ENCODE measurements at places on chromosomes 6 and 20.

GRCh38 chr6:155066361-155066760 is 71.2 kb downstream of the TIAM2 start:
- DNase-seq, result no peak

DNA sequence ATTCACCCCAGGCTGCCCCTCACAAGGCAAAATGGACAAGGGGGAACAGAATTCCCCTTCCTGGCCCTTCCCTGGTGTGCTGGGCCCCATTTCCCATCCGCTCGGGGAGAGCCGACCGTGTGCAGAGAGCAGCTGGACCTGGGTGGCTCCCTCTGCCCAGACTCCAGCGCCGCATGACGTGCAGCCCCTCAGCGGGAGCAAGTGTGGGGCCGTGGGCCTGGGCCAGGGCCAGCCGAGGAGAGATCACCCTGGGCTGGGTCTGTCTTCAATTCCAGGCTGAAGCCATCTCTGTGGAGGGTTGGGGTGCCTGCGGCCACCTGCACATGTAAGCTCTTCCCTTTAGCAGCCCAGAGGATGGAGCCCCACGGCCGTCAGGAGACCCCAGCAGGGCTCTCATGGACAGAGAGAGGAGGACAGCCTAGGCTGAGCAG is 241.8 kb downstream of the TTLL2 start:
- DNase-seq, result no peak

DNA sequence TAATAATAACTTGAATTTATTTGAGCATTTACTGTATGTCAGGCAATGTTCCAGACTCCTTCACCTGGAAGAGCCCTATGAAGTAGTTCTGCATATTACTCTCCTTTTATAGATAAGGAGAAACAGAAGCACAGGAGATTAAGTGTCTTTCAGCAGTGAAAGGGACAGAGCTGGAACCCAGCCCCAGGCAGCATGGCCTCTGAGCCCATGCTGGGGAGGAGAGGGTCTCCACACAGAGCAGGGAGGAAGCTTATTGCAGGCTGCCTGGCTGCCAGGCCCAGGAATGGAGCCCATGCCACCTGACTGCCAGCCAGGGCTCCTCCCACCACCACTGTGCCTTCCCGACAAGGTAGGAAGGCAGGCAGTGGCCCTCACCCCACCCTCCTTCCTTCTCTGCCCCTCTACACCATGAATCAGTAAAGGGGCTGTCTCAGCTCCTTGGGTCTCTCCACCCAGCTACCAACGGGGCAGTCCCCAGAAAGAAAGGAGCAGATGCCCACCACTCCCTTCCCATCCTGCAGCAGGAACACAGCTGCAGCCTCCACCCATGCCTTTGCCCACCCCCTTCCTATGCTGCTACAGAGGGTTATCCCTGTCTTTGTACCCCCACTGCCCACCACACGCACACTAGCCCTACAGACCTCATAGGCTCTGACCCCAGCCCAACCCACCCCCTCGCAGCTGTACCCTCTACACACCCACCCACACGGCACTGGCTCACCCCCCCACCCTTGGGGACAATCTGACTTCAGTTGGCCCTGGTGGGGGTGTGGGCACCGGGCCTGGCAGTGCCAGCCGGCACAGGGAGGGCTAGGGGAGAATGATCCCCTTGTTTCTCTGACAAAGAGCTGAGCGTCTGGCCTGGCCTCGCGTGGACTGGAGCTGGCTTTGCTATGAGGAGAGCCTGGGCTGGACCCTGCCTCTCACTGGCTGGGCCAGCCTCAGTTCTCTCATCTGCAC is 41.8 kb downstream of the TFEB start:
- DNase-seq, result no peak

DNA sequence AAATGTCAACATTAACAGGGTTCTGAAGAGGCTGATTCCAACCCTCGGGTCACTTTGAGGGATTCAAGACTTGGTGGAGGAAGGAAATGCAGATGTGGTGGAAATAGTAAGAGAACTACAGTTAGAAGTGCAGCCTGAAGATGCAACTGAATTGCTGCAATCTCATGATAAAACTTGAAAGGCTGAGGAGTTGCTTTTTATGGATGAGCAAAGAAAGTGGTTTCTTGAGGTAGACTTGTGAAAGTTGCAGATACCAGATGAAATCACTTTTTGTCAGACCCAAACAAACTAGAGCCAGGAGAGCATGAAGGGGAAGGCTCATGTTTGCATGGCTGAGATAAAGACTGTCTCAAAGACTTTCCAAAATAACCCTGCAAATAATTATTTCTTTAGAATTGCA is 16.2 kb downstream of the ANKRD6 start:
- no peak for DNase-seq

- no peak for DNase-seq
Observed at GRCh38 chr6:167965592-167966539, 31.6 kb upstream of the KIF25 start.

DNA sequence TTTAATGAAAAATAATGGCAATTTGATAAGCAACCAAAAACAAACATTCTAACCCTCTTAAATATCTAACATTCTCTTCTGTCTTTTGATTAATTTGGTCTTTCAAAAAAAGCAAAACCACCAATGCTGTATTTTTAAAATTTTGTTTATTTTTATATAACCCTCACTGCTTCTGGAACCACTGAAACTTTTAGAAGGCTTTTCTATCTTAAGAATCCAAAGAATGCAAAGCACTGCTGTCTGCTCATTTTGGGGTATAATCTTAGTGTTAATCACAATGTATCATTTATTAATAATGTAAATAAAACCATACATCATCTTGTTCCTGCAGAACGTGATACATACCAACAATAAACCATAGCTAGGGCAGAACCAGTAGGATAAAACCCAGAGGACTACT is 14.0 kb downstream of the STK38 start:
- no peak for DNase-seq

GRCh38 chr20:2822073-2822472 is 5.9 kb downstream of the TMEM239 start:
- DNase-seq, result peak; percentile 34

DNA sequence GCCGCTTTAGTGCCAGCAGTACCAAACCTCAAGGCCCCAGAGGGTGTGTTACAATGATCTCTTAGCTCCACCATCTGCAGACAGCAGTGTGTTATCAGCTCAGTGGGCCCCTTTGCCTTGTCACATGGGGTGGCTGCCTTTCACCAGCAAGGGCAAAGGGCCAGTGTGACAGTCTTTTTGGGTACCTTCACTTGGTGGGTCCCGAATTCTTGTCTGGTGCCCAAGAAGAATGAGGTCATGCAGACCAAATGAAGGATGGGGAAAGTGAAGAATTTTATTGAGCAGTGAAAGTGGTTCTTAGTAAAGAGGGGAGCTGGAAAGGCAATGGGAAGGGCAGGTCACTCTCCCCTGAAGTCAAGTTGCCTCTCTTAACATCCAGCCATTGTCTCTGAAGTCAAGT is 2.9 kb upstream of the SMIM28 start:
- no peak for DNase-seq

GRCh38 chr6:81455641-81456040 is 296.8 kb downstream of the TENT5A start:
- DNase-seq, result no peak

DNA sequence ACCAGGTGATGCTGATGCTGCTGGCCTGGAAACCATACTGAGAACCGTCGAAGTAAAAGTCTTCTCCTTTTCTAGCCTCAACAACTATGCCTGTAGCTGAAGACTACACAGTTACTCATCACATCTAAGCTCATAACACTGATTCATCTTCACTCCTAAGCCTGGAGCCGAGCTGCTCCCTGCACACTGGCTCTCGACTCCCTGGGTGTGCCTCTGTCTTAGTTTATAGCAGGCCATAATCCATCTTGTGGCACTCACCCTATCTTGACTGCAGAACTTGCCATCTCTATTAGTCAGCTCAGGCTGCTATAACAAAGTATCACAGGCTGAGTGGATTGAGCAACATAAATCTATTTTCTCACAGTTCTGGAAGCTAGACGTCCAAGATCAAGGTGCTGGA is 191.0 kb downstream of the UNC5CL start:
- DNase-seq, result no peak

- no peak for DNase-seq
Observed at GRCh38 chr6:113394729-113395128, 462.4 kb upstream of the MARCKS start.

DNA sequence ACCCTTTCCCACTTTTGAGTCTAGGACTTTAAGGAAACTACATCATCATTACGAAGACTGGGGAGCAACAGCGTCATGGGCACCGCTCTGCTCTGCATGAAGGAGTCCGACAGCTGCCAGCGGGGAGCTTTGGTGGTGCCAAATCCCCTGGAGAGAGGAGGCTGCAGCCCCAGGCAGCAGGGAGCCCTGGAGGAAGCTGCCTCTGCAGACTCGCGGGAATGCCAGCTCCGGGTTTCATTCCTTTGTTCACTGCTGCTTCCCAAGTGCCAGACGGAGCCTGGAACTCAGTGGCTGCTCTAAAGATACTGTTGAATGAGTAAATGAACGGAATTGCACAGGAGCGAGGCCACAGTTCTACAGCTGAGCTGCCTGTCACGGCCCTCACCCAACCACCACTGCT is 196.5 kb upstream of the THBS2 start:
- no peak for DNase-seq

DNA sequence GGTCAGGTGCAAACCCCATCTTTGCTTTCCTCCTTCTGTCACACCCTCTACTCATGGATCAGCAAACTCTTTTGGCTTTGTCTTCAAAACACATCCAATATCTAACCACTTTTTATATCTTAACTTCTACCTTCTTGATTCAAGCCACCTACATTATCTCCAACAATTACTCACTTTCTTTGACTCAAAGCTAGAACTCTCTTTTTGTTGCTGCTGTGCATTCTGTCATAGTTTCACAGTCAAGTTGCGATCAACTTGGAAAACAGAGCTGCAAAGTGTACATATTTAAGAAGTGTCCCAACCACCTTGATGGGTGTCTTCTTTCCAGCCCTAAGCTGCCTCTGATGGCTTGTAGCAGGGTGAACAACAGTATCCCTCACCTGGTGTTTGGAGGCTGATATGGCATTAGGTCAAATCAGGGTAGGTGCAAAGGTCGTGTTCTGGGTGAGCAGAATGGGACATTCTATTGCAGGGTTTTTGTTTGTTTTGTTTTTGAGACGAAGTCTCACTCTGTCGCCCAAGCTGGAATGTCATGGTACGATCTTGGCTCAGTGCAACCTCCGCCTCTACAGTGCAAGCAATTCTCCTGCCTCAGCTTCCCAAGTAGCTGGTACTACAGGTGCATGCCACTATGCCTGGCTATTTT is 43.4 kb upstream of the RALGAPA2 start:
- DNase-seq, result no peak

GRCh38 chr20:18702736-18703135 is 110.8 kb upstream of the SCP2D1 start:
- DNase-seq, result no peak

- no peak for DNase-seq
Observed at GRCh38 chr6:6711031-6711785, 122.7 kb downstream of the LY86 start.

DNA sequence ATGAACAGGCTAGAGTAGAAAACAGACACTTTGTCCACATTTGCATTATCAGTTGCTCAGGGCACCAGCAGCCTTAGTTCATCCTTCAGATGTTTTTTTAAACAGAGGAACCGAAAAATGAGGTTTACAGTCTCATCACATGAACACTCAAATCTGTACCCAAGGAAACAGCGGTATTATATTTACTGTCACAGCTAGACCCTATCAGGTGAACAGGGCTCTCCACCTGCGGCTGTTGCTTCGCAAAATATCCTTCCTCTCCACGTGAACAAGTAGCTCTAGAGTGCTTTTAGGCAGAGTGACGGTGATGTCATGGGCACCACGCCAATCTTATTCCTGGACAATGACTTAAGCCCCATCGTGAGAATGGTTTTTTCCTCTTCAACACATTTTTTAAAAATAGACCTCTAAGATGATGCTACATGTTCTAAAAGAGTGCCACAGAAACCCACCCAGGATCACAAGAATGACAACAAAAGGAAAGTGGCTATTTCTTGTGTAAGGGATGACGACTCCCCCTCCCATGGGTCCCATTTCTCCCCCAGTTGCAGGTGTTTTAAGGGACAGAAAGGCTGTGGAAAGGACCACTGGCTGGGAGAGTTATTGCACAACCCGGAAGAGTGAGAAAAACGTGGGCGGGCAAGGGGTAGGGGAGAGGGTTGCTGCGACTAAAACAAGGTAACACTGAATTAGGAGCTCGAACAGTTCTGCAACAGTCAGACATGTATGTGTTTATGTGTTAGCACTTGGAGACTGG is 77.7 kb downstream of the EFHC1 start:
- no peak for DNase-seq

GRCh38 chr6:104326173-104327001 is 533.3 kb downstream of the HACE1 start:
- DNase-seq, result no peak

- no peak for DNase-seq
Observed at GRCh38 chr6:150606647-150607328, 7.1 kb downstream of the PLEKHG1 start.

DNA sequence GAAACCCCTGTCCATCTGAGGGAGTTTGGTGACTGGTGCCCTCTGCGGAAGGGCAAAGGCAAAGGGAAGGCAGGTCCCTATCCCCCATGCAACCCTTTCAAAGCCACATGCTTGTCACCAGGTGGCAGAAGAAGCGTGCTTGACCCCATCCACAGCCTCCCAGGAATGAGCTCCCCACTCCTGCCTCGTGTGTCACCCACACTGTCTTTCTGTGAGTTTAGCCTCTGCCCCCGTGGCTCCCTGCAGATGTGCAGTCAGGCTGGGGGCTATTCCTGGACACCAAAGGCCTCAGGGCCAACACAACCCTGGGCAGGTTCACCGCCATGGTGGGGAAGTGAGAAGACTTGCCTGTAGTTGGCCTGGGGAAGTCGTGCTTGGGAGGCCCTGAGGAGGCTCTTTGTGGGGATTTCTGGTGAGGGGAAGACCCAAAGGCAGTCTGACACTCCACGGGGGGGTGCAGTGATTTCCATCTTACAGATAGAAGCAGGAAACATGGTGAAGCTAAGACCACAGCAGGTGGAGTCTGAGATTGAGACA is 16.6 kb upstream of the PCMTD2 start:
- no peak for DNase-seq

DNA sequence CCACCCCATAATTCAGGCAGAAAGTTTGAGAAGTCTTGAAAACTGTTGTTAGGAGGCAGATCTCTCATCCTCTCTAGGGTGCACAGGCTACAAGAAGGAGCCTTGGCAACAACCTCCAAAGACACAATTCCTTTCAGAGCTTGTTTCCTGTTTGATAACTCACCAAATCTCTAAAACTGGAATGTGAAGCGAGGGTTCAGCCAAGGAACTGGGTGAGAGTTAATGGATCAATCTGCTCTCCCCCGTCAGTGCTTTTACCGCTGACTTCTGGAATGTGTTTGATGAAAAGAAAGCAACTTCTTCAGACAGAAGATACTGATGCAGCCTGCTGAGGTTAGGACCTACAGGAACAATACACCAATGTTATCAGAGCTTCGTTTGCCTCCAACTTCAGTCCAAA is 171.8 kb upstream of the BMP2 start:
- DNase-seq, result no peak

- no peak for DNase-seq
Observed at GRCh38 chr6:44462797-44463727, 75.6 kb downstream of the CDC5L start.

DNA sequence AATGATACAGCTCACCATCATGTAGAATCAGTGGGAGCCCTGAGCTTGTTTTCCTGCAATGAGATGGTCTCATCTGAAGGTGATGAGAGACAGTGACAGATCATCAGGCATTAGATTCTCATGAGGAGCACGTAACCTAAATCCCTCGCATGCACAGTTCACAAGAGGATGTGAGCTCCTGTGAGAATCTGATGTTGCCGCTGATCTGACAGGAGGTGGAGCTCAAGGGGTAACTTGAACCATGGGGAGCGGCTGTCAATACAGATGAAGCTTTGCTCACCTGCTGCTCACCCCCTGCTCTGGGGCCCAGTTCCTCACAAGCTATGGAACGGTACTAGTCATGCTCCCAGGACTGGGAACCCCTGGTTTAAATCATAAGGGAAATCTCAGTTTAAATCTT is 89.2 kb downstream of the THBS2 start:
- DNase-seq, result no peak

All from NCI-H2171 treated with DMSO at 0.1 percent for 48 hours (cell line).